SK-N-DZ (cell line): ENCODE measurements at places on chromosomes 4 and X.
A peak's percentile ranks its signal among the peaks of the same experiment; 100 is the strongest.

- DNase-seq, result no peak
Measured at GRCh38 chr4:60657807-60658206, 542.3 kb upstream of the ADGRL3 start.

DNA sequence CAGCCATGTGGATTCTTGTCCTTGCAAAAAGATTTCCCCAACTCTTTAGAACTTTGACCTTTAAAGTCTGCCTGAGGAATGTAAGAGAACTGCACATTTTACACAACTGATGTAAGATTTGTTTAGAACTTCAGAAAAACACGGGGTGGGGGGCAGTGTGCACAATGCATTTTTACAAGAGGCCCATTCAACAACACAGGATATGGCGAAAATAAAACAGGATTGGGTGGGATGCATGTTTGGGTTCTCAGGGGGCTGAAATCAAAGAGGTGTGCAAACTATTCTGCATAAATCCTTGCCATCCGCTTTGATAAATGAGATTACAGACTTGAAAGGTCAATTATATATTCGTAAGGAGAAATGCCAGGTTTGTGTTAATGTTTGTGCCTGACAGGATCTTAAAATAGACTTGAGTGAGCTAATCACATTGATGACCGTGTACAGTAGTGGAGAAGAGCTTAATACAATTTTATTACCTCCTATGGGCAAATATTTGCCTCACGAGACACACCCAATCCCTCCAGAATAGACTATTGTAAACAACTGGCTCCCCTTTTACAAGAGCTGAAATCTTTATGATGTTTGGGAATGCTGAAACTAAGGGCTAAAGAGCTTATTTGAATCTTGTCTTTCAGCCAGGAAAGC is 184.1 kb upstream of the LEF1 start:
- DNase-seq, result no peak

DNA sequence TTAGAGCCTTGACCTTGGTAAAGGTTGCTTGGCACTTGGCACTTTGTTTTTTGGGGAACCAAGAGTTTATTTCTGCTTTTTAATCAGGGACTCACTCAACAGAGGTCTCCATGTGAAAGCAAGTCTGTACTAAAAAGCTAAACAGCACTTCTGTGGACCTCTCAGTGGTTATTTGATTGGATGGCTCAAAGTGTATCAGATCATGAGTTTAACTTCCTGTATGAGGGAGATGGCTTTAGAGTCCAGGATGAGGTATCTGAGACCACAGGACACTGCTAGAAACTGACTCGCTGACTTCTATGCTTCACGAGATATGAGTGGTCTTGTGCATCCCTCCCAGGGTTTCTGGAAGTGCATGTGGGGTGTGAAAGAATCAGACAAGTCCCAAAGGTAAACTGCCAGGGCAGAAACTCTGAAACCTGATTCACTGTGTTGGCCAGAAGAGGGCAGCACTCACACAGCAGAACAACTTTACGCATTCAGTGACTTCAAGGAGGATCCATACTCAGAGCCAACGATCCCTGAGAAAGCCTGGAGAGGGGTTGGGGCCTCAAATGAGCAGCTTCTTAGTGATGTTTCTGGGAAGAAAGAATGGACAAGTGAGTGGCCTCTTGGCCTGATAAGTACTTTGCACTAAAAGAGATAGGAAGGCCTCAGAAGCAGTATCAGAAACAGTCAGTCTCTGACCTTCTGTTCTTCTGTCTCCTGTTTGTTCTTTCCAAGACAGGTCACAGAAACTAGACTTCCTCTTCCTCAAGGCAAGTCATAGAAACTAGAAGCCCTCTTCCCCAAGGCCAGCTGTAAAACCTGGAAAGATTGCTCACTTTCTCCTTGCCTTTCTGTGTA is 220.3 kb upstream of the CXCL13 start:
- peak; percentile 40 for DNase-seq

- no peak for DNase-seq
Measured at GRCh38 chrX:84168574-84168973, 19.4 kb downstream of the RPS6KA6 start.

DNA sequence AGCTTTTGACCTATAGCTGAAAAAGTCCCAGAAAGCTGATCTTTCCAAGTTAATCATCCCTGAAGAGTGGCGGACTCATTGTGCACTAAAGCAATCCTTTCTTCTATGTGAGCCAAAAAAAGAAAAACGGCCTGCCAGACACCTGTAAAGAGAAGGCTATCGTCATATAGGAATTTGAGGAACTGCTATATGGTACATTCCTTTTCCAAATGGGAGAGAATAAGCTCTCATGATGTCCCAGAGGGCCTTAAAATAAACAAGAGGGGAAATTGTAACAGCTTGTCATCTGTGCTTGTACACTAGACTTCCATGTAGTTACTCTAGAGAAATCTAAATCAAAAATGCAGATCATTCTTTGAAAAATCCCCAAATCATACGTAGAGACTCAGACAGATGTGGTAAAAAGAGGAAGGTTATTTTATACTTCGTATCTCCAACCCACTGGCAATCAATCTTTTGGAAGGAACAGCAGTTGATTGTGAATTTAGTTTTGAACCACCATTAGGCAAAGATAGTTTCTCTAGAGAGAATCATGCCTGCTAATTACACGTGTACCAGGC is 26.1 kb downstream of the GPR174 start:
- DNase-seq, result no peak

DNA sequence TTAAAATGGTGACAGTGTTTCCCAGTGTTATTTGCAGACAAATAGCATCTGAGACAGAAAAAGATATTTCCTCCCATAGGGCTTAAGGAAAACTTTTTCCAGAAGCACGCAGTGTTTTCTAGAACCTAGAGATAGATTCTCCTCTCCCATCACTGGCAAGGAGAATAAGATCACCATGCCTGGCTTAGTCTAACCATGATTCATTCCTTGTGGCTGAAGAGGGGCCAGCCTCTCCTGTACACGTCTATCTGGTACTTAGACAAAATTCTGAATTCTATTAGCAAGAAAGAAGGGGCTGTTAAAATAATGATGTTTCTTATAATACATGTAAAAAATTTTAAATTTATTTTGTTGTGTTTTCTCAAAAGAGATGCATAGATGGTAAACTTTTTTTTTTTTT is 296.1 kb upstream of the LDB2 start:
- DNase-seq, result no peak

DNA sequence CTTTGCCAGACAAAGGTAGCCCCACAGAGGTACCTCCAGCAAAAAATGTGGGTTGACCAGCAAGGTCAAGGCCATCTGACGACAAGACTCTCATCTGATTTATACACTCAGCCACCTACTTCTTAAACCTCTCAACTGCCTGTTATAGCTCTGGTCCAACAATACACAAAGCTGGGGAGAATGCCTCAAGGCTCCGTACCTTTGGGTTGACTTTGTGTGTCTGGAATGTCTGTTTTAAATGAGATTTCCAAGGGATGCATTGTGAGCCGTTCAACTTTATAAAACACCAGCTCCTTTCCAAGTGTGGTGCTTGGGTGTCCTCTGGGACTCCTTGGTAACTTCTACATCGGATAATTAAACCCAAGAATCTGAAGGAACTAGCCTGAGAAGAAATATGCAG is 167.0 kb upstream of the RPL34 start:
- no peak for DNase-seq

DNA sequence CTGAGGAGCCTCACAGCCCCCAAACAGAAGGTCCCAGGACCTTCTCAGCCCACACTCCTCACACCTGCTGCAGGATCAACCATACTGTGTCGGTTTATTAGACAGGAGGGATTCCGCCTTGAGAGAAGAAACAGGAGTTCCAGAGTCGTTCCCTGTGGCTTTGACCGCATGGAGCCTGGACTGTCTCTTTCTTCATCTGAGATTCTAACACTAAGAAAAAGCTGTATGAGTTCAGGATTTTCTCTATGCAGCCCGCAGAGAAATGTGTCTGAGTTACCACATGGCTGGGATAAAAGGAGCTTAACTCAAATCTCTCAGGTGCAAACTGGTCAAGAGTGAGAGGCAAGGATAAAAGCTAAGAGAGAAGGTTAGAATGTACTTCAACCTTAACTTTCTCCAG is 126.7 kb downstream of the AFAP1 start:
- no peak for DNase-seq

- DNase-seq, result no peak
Measured at GRCh38 chr4:25991340-25991739, 77.3 kb downstream of the SMIM20 start.
